Astrocyte (in vitro differentiated cells and primary cell): ENCODE measurements at places on chromosomes 1 and 21.

DNA sequence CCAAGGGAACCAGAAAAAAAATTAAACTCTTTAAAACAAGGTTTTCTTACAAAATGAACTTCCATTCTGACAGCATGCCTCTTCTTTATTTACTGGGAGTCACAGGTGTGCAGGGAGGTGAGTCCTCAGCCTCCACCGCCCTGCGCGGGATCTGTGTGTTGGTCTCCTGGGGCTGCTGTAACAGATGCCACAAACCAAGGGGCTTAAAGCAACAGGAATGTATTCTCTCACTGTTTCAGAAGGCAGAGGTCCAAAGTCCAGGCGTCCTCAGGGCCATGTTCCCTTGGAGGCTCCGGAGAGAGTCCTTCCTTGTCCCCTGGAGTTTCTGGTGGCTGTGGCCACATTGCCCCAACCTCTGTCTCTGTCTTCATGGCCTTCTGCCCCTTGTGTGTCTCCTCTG is 123.6 kb upstream of the C1orf174 start:
- DNase-seq = no peak

DNA sequence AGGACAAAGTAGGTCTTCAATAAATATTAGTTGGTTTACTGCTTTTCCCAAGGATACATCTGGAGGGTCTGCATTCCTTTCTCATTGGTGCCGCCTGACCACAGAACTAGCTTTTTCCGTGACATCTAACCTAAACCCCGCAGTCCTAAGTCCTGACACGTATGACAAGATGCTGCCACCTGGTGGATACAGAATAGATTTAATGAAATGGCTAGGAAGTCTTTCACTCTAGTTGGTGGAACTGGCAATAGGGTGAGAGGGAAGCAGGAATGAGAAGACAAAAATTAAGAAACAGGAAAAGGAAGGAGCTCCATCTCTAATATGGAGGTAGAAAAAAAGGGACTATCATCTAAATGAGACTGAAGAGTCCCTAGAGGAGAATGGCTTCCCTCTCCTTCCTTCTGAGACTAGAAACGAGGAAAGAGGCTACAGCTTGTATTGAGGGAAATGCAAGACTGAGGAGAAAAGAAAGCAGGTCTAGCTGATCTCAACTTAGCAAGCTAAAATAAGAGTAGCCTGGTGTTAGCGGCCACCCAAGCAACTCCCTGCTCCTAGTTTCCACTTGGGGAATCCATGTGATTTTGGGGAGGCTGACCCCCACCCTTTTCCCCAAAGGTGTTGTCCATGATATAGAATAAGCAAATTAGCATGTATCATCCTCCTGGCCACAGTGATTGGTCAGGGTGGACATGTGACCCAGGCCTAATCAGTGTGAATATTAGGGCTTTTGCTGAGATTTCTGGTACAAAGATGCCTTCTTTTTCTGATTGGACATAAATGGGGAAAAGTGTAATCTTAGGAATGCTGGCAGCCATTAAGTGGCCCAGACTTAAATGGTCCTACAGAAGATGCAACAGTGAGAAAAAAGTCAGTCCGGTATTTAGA is 5.9 kb downstream of the RFX5 start:
- DNase-seq = peak; percentile 75

- peak; percentile 97 for DNase-seq
Observed at GRCh38 chr21:41678924-41679318, 87.9 kb downstream of the RIPK4 start.

DNA sequence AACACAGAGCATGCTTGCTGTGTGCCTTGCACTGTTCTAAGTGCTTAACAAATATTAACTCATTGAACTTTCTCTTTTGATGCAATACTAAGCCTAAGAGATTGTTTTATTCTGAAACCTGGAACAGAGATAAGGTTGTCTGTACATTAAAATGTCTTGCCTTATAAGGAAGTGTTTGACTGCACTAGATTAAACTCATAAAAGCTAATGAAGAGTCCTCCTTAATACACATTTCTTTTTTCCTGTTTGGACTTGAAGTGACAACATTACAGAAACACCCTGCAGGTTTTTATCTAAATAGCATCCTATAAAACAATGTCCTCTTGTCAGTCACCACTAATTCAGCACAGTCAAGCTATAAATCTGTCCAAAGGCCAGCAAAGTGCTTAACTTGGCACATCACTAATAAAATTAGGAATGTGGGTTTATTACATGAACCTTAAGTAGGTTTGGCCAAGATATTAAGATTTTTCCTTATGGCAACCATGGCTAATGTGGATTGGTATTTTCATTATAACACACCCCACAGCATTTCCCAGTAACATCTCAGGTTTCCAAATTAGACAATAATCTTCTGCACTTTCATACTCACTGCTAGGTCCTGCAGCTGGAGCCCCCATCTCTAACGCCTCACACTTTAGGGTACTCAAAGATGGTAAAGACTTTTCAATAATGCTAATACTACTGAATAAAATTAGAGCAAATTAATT is 389.7 kb downstream of the LMO4 start:
- no peak for DNase-seq

GRCh38 chr1:214401666-214402065 is 120.7 kb downstream of the SMYD2 start:
- peak; percentile 84 for DNase-seq

DNA sequence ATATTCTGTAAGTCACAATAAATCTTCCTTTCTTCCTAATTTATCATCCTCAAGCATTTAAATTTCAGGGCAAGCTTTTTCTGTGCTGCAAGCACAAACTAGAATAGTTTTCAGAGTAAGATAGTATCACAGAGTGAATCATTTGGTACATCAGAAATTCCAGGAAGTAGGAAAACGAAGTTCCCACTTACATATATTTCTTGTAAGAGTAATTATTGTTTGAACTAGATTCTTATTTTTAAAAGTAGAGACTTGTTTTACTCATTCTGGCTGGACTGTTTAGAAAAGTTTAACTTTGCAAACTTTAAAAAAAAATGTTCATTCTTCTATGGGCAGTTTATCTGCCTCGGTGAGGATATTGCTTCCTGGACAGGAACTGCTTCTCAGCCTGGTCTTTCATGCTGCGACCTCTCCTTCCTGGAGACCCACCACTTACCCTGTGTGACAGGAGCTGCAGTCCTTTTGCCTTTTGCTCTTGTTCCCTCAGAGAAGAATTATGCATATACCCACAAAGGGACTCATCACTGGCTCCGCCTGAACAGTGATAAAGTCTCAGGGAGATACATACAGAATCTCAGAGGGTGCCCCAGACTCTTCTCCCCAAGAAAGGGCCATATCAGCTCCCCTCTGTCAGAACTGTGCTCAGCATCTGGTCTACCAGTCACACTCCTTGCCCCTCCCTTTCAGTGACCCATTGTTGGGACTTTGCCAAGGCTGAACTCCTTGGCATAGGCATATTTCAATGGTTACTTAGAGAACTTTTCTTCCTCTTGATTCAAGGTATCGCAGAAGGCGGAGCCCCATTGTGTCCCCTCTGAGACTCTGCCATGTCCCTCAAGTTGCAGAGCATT is 102.7 kb upstream of the CD55 start:
- DNase-seq = no peak

DNA sequence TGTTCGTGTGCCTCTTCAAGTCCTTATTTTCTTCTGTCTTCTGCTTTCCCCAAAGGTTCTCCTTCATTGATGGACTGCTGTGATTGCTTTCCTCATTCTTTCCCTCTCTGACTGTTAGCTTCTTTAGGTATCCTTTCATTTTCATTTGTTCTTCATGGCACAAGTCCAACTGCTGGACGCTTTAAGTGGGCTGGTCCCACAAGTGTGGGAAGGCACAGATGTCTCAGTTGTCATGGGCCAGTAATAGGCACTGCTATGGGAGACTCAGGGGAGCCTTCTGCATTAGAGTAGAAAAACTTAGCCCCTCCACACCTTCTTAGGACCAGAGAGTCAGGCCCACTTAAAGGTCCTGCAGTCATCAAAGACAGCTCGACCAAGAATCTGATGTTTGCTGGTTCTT is 122.3 kb upstream of the C1orf105 start:
- DNase-seq = no peak

GRCh38 chr1:65717815-65718454 is 74.8 kb upstream of the PDE4B start:
- DNase-seq = peak; percentile 24

GRCh38 chr1:51956528-51957509 is 33.7 kb downstream of the RAB3B start:
- peak; percentile 34 for DNase-seq

DNA sequence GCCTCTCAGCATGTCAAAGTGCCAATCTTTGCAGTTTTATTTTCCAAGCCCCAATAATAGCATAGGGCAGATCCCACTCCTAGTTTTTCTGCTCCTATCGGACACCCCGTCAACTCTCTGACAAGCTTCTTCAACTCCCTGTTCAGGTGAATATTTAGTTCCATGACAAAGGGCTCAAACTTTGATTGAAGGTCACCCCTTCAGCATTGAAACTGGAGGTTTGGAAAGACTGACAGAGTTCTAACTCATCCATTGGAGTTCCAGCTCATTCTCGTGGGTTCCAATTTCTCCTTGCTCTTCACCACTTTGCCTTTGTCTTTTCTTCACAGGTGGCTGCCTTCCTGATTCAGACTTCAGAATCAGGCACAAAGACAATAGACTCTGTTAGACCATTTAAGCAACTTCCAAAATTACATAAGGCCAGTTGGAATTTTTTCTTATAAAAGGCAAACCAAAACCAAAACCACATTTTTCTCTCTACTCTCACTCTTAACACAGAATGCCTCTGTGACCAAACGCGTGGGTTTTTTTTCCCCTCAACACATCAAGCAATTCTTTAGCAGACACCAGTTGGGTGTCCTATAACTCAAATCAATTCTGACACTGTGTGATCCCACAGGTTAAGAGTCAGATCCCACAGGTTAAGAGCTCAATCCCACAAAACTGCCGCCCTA is 169.3 kb upstream of the USP25 start:
- DNase-seq = peak; percentile 2

DNA sequence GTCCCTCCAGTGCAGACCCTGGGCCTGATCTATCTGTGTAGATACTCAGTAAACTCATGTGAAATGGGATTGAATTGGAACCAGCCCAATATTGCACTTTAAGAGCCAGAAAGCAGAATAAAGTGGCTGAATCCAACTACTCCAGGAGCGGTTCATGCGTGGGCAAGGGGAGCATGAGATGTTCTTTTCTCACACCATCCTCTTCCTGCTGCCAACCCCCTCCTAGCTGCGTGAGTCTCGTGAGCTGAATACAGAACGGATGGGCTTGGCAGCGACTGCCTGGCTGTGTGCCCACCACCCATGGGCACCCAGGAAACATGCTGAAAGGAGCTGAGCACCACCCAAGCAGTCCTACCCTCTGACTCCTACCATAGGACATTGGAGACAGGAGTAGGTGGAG is 128.3 kb downstream of the ELAVL4 start:
- DNase-seq = no peak

- no peak for DNase-seq
Observed at GRCh38 chr1:236706183-236706582, 19.9 kb downstream of the ACTN2 start.

GRCh38 chr1:28936094-28936493 is 21.7 kb downstream of the EPB41 start:
- no peak for DNase-seq

DNA sequence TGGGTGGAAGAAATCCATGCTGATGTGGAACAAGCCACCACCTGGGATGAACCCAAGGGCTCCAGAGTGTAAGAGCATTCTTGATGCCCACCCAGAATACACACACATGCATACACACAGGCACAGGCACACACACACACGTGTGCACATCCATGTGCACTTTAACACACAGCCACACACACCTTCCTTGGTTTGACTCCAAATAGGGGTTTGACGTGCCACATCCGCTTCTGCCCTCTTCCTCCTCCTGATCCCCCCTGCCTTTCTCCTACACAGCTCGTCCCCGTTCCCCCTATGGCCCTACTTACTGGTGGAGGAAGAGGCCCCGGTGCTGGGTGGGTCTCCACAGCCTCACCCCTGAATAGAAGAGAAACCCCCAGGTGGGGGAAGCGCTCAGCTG is 16.0 kb downstream of the SPATA21 start:
- DNase-seq = no peak

DNA sequence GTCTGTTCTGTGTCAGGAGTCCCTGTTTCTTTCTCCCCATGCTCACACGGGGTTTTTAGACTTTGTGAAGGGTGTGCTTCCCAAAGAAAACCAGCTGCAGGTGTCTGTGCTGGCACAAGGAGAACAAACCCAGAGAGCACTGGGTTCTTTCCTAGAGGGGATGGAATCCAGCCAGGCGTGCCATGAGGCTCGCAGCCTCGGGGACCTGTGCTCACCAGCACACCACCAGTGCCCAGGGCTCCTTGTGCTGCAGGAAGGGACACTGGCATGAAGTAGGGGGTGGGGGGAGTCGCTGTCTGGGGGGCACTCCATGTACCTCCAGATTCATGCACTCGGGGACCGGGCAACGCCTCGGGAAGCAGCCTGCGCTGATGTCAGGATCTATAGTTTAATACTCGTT is 57.9 kb downstream of the AGPAT3 start:
- no peak for DNase-seq

GRCh38 chr1:166353213-166353612 is 186.4 kb upstream of the FAM78B start:
- DNase-seq = no peak
